B cell (primary cell): ENCODE measurements at places on chromosomes 3 and 15.

GRCh38 chr3:105598042-105598796 is 231.5 kb downstream of the ALCAM start:
- DNase-seq, result no peak

GRCh38 chr3:111726788-111727305 is 131.7 kb upstream of the ZBED2 start:
- DNase-seq, result no peak

GRCh38 chr15:78751602-78751979 is 59.7 kb downstream of the ADAMTS7 start:
- no peak for DNase-seq

GRCh38 chr3:140019946-140020345 is 85.0 kb downstream of the CLSTN2 start:
- no peak for DNase-seq

GRCh38 chr3:177367788-177368187 is 170.5 kb upstream of the TBL1XR1 start:
- DNase-seq, result no peak
